Activated naive CD4-positive, alpha-beta T cell treated with Interleukin-2 at 50 U/mL for 16 hours (primary cell): ENCODE measurements at places on chromosomes 12 and 14.

- no peak for DNase-seq
Observed at GRCh38 chr14:95236221-95236620, 78.9 kb upstream of the DICER1 start.

DNA sequence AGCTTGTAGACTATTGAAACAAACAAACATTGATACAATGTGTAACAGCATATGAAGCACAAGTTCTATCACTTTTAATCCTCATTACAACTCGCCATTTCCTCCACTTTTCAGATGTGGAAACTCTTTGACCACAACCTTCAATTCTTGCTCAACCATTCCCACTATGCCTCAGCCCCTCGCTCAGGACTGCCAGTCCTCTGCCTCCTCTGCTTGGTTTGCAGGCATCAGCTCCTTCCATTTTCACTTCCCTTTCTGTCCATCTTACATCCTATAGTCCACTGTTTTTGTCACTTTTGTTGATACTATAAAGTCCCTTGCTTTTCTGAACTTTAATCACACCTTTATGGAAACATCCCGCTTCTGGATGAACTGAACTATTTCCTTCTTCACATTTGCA, 28.2 kb upstream of the CD27 start:
- DNase-seq, result no peak

- no peak for DNase-seq
Observed at GRCh38 chr12:45379261-45379660, 163.4 kb downstream of the ANO6 start.

GRCh38 chr12:4145990-4146859, 127.3 kb upstream of the CCND2 start:
- peak; percentile 73 for DNase-seq

DNA sequence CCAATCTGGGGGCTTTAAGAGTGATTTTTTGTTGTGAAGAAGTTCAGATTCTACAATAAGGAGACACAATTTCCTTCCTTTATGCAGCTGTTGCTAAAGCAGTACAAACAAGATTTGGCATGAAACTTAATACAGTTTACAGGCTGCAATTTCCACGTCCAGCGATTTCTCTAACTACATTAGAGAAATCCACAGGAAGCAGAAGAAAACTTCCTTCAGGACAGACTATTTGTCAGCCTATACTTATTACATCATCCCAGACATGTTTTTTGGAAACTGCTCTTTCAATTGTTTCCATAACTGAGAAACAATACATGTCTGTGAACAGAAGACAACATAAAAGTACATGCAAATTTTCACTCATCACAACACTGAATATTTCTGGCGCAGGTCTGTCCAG, 204.3 kb downstream of the TTC7B start:
- DNase-seq, result no peak

GRCh38 chr12:14422516-14423230, 57.2 kb downstream of the ATF7IP start:
- DNase-seq, result no peak

DNA sequence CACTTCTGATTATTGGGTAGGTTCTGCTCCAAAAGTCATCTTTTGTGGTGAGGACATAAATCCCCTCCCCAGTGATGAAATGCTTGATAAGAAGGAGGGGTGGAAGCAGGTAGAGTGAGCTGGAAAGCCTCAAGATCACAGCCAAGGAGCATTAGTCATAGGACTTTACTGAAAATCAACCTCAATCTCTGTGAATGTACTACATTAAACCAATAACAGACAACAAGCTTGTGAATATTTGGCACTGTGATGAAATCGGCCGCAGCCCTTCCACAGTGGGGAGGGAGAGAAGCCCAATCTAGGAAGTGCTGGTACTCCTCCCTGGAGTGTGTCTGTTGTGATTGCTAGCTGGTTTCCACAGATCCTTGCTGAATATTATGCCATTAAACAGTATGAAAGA, 41.2 kb upstream of the PTCSC3 start:
- no peak for DNase-seq

GRCh38 chr14:36507847-36508417, 12.1 kb downstream of the NKX2-1 start:
- DNase-seq, result no peak

- no peak for DNase-seq
Observed at GRCh38 chr14:95910628-95911027, 34.0 kb downstream of the TUNAR start.

DNA sequence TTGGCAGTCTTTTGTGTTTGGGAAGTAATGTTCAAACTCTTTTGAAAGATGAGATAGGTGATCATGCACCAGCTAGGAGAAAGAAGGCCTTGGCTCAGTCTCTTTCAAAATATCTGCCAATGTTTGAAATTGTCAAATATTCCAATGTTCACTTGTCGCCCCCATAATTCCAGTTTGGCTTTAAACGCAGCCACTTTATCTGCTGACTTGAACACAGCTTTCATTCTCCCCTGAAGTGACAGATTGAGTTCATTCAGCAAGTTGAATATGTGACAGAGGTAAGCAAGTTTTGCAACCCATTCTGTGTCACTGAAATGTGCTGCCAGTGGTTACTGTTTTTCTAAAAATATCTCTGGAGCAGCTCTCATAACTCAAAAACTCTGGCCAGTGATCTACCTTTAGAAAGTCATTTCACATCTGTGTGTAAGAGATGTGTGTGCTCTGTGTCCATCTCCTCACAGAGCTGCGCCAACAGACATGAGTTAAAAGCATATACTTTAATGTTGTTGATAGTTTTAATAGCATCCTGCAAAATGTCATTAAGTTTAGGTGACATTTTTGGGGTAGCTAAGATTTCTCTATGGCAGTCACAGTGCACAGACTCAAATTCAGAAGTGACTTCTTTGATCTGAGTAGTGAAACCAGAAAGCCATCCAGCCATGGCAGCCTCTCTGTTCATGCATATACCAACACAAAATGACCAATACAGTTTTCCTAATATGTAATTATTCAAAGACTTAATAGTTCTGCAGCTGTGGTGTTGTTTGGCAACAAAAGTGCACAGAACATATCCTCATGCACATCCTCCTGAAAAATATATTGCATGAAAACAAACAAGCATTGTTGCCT, 614.3 kb upstream of the MIS18BP1 start:
- DNase-seq, result no peak

GRCh38 chr12:40635141-40635731, 57.0 kb upstream of the CNTN1 start:
- DNase-seq, result no peak

DNA sequence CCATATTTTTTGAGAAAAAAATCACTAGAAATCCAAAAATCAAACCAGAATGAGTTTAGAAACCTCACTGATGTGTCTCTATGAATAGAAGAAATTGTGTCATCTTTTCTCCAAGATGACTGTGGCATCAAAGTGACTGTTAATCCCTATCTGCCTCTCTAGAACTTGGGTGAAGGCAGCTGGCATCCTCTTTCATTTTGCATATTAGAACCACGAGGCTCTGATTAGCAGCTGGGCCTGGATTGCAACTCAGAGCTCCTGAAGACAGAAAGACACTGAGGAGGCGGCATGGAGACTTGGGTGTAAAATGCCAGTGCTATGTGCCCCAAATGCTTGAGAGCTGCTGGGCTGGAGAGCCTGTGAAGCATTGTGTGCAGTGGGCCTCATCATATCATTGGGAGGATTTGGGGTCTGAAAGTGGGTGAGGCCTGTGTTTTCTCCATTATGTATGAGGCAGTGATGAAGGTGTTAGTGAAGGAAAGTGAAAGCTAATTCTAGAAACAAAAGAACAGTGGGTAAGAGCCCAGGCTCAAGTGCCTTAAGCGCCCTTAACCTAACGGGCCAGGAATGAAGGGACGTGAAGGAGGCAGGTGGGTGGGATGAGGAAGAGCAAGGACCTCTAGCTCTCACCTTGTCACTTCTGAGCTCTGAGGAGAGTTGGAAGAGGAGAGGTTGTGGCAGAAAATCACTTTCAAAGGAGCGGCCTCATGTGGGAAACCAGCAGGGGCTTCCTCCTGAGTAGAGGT, 26.2 kb downstream of the NKX2-8 start:
- DNase-seq, result no peak

DNA sequence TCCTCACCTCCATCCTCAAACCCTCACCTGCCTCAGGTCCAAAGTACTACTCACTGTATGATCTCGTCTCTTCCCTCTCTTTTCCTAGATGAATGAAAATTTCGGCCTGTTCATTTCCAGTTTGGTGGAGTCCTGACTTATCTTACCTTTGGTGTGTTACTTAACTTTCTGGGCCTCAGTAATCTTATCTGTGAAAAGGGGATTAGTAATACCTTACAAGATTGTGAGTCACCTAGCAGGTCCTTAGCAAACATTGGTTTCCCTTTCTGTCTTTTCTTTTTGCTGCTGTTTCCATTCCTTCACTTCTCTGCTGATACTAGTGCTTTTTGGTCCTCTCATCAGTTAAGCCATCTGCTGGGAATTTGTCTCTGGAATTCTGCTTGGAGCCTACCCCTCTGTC, 52.8 kb downstream of the AKAP6 start:
- DNase-seq, result no peak

GRCh38 chr14:76271041-76271755, 104.7 kb upstream of the ESRRB start:
- DNase-seq, result no peak

DNA sequence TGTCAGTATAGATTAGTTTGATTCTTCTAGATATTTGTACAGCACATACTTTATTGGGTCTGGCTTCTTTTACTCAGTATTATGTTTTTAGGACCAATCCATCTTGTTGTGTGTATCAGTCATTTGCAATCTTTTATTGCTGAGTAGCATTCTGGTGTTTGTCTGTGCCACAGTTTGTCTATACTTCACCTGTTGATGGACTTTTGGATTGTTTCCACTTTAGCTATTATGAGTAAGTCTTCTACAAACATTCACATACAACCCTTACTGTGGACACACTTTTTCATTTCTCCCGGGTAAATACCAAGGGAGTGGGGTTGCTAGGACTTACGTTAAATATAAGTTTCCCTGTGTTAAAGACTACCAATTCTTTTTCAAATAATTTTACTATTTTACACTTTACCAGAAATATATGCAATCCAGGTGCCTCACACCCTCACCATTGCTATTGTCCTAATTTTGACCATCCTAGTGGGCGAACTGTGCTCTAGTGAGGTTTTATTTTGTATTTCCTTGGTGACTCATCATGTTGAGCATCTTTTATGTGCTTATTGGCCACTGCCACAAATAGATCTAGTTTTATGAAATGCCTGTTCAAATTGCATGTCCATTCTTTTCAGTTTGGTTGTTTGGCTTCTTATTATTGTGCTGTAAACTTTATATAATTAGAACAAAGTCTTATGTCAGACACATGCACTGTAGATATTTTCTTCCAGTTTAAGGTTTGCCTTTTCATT, 304.7 kb upstream of the TMTC1 start:
- no peak for DNase-seq

DNA sequence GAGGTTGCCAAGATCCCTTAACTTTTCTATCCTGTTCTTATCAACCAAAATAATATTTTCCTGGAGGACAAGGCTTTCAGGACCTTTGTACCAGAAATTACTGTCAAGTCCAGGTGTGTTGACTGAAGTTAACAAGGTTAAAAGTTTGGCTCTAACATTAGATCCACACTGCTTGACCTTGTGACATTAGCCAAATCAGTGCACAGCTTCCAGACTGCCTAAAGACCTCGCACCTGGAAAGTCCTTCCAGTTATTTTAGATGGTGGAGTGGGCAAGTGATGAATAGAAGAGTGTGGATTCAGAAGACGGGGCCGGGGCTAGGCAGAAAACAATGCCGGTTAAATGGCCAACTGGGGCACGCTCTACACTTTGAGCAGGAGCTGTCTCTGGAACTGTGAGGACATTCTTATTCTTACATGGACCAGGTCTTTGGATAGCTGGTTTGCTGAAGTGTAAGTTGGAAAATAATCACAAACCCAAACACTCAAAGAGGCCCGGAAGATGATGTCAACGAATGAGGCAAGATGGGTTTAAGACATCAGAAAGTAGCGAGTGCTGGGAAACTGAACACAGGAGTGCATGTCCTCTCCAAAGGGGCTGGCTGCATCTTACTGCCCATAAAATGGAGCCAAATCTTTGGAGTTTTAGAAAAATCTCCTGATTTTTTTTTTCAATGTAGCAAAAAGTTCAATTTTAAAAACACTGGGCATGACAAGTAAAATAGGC, 56.3 kb downstream of the NIN start:
- no peak for DNase-seq

GRCh38 chr14:99643343-99643742, 1.6 kb upstream of the HHIPL1 start:
- no peak for DNase-seq

DNA sequence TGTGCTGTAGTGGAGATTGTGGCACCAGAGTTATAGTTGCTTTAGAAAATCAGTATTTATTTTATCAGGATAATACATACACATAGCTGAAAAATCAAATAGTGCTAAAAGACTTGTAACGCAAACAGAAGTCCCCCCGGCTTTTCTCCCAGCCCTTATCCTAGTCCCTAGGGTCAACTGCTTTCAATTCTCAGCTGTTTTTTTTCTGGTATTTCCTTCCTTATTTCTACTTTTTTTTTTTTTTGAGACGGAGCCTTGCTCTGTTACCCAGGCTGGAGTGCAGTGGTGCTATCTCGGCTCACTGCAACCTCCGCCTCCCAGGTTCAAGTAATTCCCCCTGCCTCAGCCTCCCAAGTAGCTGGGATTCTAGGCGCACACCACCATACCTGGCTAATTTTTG, 8.4 kb upstream of the CTDSP2 start:
- no peak for DNase-seq

DNA sequence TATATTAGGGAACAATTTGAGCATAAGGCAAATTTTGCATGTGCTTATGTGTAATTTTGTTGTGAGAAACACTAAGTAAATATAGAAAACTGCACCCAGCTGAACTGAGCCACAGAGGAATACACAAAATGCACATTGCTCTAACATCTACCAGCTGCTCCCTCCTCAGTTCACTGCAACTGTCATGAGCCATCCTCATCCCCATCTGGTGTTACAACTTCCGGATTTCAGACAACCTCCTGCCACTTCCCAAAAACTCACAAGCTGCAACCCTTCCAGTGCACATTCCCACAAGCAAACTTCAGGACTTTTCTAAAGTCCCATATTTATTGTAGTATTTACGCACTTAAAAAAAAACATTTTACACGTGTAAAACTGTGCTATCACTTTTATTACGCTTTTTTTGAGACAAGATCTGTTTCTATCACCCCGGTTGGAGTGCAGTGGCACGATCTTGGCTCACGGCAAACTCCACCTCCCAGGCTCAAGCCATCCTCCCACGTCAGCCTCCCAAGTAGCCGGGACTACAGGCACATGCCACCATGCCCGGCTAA, 169.1 kb upstream of the TBX3 start:
- no peak for DNase-seq

GRCh38 chr12:74482115-74482514, 55.5 kb upstream of the ATXN7L3B start:
- no peak for DNase-seq

DNA sequence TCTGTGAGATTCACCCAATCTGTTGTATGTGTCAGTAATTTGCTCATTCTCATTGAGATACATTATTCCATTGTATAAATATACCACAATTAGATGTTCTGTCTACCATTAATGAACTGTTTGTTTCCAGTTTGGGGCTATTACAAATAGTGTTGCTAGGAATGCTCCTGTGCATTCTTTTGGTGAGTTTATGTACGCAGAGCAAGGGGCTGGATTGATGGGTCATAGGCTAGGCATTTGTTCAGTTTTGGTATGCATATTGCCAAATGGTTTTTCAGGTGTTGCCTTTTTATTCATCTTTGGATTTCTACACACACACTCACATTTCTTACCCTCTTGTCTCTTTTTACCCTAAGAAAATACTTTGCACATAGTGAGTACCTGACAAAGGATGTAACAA, 93.4 kb downstream of the GPATCH2L start:
- no peak for DNase-seq
